Fibroblast of mammary gland (primary cell): ENCODE measurements at places on chromosomes 4 and X.

DNA sequence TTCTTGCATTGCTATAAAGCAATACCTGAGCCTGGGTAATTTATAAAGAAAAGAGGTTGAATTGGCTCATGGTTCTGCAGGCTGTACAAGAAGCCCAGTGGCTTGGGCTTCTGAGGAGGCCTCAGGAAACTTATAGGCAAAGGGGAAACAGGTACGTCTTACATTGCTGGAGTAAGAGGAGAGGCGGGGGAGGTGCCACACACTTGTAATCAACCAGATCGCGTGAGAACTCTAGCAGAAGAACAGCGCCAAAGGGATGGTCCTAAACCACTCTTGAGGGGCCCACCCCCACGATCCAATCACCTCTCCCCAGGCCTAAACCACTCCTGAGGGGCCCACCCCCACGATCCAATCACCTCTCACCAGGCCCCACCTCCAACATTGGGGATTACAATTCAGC is 50.6 kb upstream of the SHOX start:
- no peak for DNase-seq

GRCh38 chrX:100356351-100356896 is 53.6 kb downstream of the PCDH19 start:
- DNase-seq, result no peak

DNA sequence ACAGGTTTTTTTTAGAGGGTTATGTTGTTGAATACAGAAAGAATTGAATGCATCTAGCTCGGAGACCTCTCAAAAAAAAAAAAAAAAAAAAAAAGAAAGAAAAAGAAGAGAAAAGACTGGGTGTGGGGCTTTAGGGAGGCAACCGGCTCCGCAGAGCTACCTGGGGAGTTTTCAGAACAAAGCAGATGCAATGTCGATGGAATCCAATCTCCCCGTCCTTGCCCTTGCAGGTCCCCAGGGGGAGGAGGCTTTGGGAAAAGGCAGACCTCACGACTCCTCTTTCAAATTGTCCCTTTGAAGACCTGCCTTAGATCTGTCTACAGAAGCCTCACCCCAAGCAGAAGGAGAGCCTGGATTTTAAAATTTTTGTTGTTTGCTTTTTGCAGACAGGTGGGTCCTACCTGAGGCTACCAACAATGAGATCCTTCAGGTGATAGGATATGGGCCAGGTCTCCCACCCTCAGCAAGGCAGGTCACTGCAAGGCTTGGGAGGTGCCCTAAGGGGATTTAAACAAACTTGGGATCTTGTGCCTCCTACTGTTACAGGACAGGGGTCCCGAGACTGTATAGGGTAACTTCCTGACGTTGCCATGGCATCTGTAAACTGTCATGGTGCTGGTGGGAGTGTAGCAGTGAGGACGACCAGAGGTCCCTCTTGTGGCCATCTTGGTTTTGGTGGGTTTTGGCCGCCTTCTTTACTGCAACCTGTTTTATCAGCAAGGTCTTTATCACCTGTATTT is 75.2 kb upstream of the PRKX start:
- DNase-seq, result no peak

GRCh38 chr4:26819026-26819425 is 41.6 kb upstream of the STIM2 start:
- no peak for DNase-seq

DNA sequence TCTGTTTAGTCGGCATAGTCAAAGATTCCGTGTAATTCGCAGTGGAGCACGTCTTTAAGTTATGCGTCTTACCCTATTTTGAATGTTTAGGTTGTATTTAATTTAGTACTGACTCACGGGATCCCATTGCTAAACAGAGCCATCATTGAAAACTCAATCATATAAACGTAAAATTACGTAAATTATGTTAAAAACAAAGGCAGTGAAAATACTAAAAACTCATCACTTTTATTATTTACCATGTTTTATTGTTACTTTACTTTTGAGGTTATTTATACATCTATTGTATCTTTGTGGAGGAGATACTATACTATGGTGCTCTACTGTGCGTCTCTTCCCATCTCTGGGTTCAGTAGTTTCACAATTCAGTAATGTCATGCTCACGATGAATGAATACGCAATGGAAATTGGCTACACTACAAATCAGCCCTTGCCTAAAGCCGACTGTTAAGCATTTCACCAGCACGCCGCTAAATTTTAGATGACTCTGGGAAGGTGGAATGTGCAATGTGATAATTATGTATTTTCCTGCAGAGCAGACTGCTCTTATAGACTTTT is 944 bp downstream of the FUNDC2 start:
- peak; percentile 82 for DNase-seq

GRCh38 chr4:175953960-175954521 is 111.6 kb upstream of the WDR17 start:
- peak; percentile 8 for DNase-seq

GRCh38 chr4:89657931-89658700 is 178.8 kb downstream of the SNCA start:
- peak; percentile 53 for DNase-seq

- no peak for DNase-seq
These were observed 100.5 kb upstream of the AADAT start for GRCh38 chr4:170190265-170190664.

GRCh38 chr4:10063544-10064300 is 42.4 kb upstream of the SLC2A9 start:
- peak; percentile 73 for DNase-seq

- peak; percentile 57 for DNase-seq
These were observed 61.6 kb downstream of the SAT1 start for GRCh38 chrX:23844502-23845138.

GRCh38 chrX:51151734-51152133 is 180.9 kb upstream of the NUDT10 start:
- no peak for DNase-seq

- DNase-seq, result no peak
These were observed 627.0 kb upstream of the ATOH1 start for GRCh38 chr4:93201471-93202096.

- no peak for DNase-seq
These were observed 4.3 kb upstream of the SLC26A1 start for GRCh38 chr4:997375-998071.

DNA sequence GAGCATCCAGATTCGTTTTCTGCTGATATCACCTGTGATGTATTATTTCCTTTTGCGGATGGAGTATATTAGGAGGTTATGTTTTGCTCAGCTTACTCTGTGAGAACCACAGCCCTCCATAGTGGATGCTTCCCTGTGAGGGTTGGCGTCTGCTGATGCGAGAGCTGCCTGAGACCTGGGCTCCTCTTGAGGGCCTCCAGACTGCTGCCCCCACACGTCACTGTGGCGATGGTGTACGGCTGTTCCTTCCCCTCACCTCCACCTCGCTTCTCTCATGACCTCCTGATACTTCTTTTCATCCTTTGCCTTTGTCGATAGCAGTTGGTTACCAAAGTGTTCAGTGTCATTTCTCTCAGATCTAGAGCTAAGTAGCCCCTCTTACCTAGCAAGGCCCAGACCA is 71.7 kb downstream of the TNIP2 start:
- no peak for DNase-seq

DNA sequence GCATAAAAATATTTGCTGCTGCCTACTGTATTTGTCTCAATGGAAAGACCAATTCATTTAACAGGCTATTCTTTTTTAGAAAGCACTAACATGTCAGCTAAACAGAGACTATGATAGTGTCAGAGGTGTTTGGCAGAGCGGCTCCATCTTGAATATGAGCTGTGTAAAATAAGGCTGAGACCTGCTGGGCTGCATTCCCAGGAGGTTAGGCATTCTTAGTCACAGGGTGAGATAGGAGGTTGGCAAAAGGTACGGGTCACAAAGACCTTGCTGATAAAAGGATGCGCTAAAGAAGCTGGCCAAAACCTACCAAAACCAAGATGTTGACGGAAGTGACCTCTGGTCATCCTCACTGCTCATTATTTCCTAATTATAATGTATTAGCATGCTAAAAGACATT is 41.8 kb downstream of the NPY5R start:
- DNase-seq, result no peak

DNA sequence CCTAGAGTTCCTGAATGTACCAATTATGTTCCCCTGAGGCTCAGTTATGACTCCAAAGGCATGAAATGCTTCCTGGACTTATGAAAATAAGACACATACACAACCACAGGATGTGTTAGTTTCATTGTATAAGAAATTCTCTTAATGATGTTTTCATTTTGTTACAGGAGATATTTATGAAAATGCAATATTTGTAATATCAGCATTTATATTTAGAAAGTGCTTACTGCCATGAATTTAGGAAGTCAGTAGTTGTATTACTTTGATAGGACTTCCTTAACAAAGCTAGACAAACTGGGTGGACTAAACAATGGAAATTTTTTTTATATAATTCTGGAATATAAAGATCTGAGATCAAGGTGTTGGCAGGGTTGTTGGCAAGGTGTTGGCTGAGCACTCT is 572.1 kb upstream of the IGFBP7 start:
- no peak for DNase-seq

- no peak for DNase-seq
These were observed 11.5 kb downstream of the MOSPD2 start for GRCh38 chrX:14884714-14885113.

DNA sequence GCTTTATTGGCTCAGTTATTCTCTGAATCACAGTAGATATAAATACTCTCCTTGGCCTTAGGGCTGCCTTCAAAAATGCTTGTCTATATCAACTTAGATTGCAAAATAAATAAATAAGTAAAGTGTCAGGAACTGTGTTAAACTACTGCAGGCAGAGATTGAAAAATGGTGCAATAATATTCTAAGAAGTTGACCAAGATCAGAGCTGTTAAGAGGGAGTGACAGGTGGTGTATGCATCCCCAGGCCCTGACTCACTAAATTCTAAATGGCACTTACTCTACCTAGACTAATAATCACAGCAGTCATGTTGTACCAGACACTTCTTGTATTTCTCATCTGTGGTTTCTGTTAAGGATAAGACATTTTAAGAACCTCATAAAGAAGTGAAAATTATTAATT is 235.1 kb upstream of the SPOCK3 start:
- no peak for DNase-seq

- no peak for DNase-seq
These were observed 39.3 kb upstream of the IQSEC2 start for GRCh38 chrX:53320543-53321229.

DNA sequence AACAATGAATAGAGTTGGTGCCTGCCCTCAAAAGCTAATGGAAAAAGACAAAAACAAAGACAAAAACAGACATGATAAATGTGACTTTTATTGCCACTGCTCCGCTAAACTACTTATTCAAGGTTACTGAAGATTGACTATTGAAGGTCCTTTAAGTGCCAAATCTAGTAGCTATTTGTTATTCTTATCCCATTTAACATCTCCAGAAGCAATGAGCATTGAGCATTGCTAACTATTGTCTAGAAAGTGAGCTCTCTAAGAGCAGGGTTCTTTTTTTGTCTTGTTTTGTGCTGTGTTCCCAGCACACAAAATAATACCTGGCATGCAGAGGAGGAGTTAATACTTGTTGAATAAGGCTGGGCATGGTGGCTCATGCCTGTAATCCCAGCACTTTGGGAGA is 95.4 kb upstream of the SFRP2 start:
- no peak for DNase-seq

GRCh38 chr4:30904588-30904987 is 184.4 kb downstream of the PCDH7 start:
- DNase-seq, result no peak
